Endothelial cell (in vitro differentiated cells): ENCODE measurements at places on chromosomes 7 and 10. TPM values are rescaled to one million over a fixed set of nuclear protein-coding genes. Genes with fewer than 3 reads are reported as not detected.

DNA sequence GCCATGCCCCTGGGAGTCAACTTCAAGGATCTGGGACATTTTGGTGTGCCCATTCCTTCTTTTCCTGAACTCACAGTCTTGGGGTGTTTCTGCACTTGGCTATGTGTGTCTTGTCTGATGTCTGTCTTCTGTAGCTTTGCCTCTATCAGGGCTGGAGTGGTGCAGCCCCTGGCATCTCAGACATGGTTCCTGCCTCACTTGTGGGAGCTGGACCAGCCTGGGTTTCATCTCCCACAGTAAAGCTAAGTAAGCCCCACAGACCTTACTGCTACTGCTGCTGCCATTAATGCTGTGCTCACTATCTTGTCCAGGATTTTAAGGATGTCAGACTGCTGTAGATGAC is 59.0 kb downstream of the ADCYAP1R1 start:
- H3K36me3 ChIP-seq = peaks cover 5% of the 10 kb centered on the region
- no peak overlapping the region for H3K4me3 ChIP-seq
- peaks cover 6% of the 10 kb centered on the region for H3K27me3 ChIP-seq
- no peak overlapping the region for H3K27ac ChIP-seq

DNA sequence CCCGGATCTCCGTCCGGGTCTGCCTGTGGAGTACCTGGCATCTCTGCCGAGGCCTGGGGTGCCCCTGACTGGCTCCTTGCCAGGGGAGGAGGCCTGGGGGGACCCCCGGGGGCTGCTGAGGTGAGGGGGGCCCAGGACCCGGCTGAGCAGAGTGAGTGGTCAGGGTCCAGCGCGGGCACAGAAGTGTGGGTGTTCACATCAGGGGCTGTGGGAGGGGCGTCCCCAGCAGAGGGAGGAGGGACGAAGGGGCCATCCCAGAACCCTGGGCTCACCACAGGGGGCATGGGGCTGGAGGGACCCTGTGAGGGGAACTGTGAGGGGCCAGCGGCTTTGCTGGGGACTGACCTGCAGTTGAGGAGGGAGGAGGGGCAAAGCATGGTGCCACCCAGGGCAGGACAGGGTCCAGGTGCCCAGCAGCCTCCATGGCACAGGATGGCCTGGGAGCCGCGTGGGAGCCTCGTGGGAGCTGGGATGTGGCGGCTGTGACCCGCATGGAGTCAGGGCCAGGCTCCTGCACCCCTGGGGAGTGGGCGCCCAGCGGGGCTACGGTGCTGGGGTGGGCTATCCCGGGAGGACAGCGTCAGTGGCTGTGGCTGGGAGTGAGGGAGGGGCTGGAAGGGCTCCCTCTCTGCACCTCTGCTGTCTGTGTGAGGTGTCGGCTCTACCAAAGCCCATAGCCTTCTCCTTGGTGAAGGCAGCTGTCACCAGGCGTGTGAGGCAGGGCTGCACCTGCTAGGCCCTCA is 91.2 kb downstream of the DNAJB6 start:
- no peak overlapping the region for H3K27ac ChIP-seq
- no peak for DNase-seq
- peaks cover 4% of the 10 kb centered on the region for H3K27me3 ChIP-seq
- H3K4me3 ChIP-seq = no peak overlapping the region
- H3K36me3 ChIP-seq = peaks cover 14% of the 10 kb centered on the region

DNA sequence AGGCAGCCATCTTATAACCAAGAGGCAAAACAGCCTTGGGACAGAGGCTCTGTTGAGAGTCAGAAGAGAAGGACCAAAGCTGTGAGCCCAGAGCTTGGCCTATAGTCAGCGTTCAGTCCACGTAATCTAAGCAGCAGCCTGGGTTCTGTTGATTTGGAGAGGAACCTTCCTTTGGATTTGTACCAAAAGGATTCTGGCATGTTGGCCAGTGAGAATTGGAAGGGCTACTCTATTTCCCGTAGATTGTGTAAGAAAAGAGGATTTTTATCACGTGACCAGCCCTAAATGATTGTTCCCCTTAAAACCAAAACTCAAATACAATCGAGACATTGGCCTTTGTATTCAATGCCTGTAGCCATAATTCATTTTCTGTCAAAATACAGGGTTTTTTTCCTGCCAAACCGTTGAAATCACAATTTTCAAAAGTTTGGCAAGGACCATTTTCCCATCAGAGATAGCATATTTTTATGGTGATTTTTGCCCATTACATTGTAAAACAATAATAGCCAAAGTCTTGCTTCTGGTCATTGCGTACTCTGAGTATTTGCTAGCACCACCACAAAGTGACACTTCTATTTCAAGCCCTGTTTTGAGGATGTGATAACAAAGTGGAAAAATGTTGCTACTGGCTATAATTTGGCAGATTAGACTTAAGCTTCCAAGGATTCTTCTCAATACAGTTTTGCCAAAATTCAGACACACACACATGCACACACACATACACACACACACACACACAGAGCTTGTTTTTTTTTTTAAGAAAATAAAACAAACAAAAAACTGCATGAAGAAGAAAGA is 23.1 kb upstream of the BMPER start:
- H3K4me1 ChIP-seq = peaks cover 14% of the 10 kb centered on the region
- no peak overlapping the region for H3K27ac ChIP-seq
- no peak overlapping the region for H3K4me3 ChIP-seq
- H3K36me3 ChIP-seq = no peaks in the 10 kb centered on the region
- DNase-seq = no peak
- H3K27me3 ChIP-seq = peaks cover 1% of the 10 kb centered on the region

- H3K4me1 ChIP-seq = no peaks in the 10 kb centered on the region
- H3K4me3 ChIP-seq = no peak overlapping the region
- H3K27ac ChIP-seq = no peak overlapping the region
- DNase-seq = no peak
- H3K27me3 ChIP-seq = peaks cover 3% of the 10 kb centered on the region
- peaks cover 5% of the 10 kb centered on the region for H3K36me3 ChIP-seq
Observed at GRCh38 chr10:131580076-131580652, 268.6 kb upstream of the TCERG1L start.

DNA sequence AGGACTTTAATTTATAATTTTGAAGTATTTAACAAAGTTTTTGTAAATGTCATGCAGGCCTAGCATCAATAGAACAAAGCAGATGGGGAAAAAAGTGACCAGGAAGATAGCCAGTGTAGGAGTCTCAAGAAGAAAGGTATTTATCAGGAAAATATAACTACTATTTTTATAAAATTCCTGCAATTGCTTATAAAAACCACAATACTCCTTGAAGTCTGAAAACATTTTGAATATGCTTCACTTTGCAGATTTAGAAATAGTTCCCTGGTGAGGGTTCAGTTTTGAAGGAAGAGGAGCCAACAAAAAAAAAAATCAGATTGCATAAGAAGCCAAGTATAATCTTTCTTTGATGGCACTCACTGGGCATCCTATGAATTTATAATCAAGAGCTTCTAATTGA is 34.1 kb downstream of the MTERF1 start:
- no peak overlapping the region for H3K4me3 ChIP-seq
- H3K4me1 ChIP-seq = no peaks in the 10 kb centered on the region
- H3K27me3 ChIP-seq = no peaks in the 10 kb centered on the region

DNA sequence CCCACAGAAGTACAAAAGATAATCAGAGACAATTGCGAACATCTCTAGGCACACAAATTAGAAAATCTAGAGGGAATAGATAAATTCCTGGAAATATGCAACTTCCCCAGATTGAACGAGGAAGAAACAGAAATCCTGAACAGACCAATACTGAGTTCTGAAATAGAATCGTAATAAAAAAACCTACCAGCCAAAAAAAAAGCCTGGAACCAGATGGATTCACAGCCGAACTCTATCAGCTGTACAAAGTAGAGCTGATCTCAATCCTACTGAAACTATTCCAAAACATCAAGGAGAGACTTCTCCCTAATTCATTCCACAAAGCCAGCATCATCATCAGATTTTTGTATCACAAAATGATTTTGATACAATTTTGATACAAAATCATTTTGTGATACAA is 206.4 kb downstream of the REEP3 start:
- no peaks in the 10 kb centered on the region for H3K27me3 ChIP-seq
- H3K4me1 ChIP-seq = peaks cover 1% of the 10 kb centered on the region
- no peaks in the 10 kb centered on the region for H3K36me3 ChIP-seq

DNA sequence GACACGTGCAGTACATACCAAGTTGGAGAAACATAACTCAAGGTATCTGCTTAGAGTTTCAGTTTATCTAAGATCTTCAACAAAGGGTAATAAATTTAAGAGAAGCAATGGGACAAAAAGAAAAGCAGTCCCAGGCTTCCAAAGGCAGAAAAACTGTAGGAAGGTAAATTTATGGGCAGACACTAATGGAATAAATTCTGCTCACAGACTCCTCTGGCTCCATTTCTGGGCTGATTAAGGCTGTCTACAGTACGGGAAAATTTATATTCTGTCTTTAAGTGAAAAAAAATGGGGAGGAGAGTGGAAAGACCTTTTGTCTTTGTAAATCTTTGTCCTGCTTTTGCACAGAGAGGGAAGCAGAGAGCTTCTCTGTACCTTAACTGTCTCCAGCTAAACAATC is 587.5 kb upstream of the IGFBP3 start:
- no peaks in the 10 kb centered on the region for H3K27me3 ChIP-seq
- H3K4me1 ChIP-seq = peaks cover 9% of the 10 kb centered on the region
- H3K36me3 ChIP-seq = no peaks in the 10 kb centered on the region
- H3K4me3 ChIP-seq = no peak overlapping the region

DNA sequence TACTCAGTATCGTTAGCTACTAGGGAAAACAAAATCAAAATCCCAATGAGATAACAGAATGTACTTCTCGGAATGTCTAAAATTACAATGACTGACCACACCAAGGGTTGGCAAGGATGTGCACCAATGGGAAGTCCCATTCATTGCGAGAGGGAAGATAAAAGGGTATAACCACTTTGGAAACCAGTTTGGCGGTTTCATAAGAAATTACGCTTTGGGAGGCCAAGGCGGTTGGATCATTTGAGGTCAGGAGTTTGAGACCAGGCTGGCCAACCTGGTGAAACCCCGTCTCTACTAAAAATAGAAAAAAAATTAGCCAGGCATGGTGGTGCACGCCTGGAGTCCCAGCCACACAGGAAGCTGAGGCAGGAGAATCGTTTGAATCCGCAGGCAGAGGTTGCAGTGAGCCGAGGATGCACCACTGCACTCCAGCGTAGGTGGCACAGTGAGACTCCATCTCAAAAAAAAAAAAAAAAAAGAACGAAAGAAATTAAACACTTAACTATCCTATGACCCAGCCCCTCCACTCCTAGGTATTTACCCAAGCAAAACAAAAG is 7.6 kb downstream of the HACD1 start:
- no peaks in the 10 kb centered on the region for H3K36me3 ChIP-seq
- H3K4me1 ChIP-seq = no peaks in the 10 kb centered on the region
- no peaks in the 10 kb centered on the region for H3K27me3 ChIP-seq
- no peak overlapping the region for H3K4me3 ChIP-seq
- no peak for DNase-seq
- no peak overlapping the region for H3K27ac ChIP-seq

DNA sequence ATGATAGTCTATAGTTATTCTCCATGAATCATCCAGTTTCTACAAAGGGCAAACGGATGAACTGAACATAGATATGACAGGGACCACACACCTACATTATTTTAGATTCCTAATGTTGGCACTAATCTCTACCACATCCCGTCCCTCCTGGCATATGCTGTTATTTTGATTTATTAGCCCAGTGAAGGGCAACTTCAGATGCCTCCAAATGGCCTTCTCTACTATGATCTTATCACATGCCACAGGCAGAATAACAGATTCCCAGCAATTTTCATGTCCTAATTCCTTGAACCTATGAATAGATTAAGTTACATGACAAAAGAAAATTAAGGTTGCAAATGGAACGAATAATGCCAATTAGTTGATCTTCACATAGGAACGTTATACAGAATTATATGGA is 474.7 kb downstream of the ANKRD7 start:
- no peaks in the 10 kb centered on the region for H3K36me3 ChIP-seq
- H3K27ac ChIP-seq = no peak overlapping the region
- H3K4me1 ChIP-seq = no peaks in the 10 kb centered on the region
- no peak overlapping the region for H3K4me3 ChIP-seq
- DNase-seq = no peak

- H3K27me3 ChIP-seq = peaks cover 6% of the 10 kb centered on the region
- no peak for DNase-seq
Observed at GRCh38 chr10:126065751-126066377, 169.5 kb downstream of the FANK1 start.

- no peaks in the 10 kb centered on the region for H3K36me3 ChIP-seq
- H3K4me1 ChIP-seq = no peaks in the 10 kb centered on the region
- DNase-seq = no peak
- H3K4me3 ChIP-seq = no peak overlapping the region
Observed at GRCh38 chr10:111548084-111548726, 471.4 kb downstream of the ADRA2A start.

DNA sequence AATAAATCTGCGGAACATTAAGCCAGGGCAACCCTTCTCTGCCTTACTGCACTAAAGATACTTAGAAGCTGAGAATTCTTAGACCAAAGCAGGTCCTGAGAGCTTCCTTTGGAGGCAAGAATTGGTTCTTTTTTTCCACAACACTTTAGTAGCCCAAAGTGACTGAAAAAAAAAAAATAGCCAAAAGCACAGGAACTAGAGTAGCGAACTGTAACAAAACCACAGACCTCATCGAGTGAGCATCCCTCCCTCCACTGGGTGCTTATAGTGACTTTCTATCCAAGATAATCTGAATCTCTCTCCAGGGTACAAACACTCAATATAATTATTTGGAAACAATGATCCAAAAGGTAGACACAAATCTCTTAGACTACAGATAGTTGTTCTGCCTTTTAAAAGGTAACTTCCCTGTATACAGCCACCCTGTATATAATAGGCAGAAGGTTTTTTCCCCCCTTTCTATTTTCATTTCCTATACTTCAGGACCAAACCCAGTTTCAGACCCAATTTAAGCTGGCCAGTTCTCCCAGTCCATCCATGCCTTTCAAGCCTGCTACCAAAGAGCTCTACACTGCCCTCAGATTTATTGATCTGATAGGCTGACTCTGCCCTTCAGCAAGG is 31.6 kb upstream of the KCNIP2 start:
- peaks cover 4% of the 10 kb centered on the region for H3K27me3 ChIP-seq
- H3K4me1 ChIP-seq = peaks cover 23% of the 10 kb centered on the region
- H3K4me3 ChIP-seq = no peak overlapping the region
- H3K36me3 ChIP-seq = no peaks in the 10 kb centered on the region
- H3K27ac ChIP-seq = no peak overlapping the region
- no peak for DNase-seq

DNA sequence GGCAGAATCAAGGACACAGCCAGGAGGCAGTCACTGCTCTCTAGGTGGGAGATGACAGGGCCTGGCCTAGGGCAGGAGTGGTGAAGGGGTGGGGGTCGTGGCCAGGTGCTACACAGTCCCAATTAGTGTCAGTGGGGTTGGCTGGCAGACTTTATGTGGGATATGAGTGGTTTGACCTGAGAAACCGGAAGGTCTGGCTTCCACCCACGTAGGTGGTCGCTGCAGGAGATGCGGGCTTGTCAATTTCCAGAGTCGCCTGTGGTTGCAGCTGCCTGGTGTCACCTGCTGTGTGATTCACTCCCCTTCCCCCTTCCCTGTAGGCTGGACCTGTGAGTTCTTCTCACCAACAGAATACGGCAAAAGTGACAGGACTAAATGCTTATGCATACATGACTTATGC is 124.3 kb downstream of the KLF6 start:
- no peaks in the 10 kb centered on the region for H3K36me3 ChIP-seq
- H3K4me1 ChIP-seq = peaks cover 15% of the 10 kb centered on the region
- no peak overlapping the region for H3K27ac ChIP-seq
- no peak for DNase-seq
- no peak overlapping the region for H3K4me3 ChIP-seq

Gene MTPN
- 183 TPM for total RNA-seq

Gene ANKRD1
- 0.82 TPM for total RNA-seq
